Stimulated activated naive CD8-positive, alpha-beta T cell treated with anti-CD3 and anti-CD28 coated beads, Interleukin-15, Interleukin-2, amounts not matched to agents 100 U/mL and 50 U/mL, for 24 hours (primary cell): ENCODE measurements at places on chromosomes 6 and 20.

GRCh38 chr6:12751694-12752325 lies 35.2 kb downstream of the PHACTR1 start:
- peak; percentile 57 for DNase-seq

DNA sequence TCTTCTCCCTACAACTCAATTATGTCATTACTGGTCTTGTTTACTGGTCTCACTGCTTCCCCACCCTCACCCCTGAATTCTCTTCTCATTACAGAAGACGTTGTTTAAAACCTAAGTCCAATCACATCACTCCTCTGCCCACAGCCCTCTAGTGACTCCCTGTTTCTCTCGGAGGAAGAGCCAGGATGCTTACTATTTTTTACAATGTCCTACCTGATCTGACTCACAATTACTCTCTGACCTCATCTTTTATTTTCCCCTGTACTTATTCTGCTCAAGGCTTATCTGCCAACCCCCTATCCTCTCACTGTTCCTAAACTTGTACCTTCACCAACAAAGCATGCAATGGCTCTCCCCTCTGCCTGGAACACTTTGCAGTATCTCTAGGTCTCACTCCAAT lies 400.4 kb upstream of the PTCHD4 start:
- no peak for DNase-seq

DNA sequence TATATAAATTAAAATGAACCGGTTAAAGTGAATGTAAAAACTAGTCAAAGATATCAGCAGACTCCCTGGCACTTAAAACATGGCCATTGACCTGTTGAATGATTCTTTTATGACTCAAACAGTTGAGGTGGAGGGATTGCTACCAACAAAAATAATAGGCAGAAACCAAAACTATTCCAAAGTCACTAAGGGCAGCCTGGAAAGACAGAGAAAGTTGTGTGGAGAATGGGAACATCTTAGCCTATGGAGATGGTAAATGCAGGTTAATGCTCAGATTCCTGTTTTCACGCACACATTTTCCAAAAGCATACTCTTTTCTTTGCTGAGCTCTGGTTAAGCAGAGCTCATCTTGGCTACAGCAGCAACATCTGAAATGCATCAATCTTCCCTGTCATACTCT lies 553.5 kb downstream of the HACE1 start:
- DNase-seq, result no peak

DNA sequence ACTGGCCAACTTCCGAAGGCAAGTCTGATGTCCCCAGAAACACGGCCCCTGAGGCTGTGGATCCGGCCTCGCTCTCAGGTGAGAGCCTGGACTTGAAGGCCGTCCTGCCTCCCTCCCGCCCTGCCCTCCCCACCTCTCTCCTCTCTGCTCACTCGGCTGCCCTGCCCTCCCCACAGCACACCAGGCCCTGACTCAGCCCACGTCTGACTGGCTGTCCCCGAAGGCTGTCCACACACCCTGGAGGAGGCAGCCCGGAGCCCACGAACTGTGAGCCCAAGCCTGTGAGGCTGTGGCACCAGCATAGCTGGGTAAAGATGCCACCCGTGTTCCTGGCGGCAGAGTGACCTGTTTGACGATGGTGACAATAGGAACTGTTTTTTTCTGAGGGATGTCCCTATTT lies 16.3 kb downstream of the GATA5 start:
- no peak for DNase-seq

DNA sequence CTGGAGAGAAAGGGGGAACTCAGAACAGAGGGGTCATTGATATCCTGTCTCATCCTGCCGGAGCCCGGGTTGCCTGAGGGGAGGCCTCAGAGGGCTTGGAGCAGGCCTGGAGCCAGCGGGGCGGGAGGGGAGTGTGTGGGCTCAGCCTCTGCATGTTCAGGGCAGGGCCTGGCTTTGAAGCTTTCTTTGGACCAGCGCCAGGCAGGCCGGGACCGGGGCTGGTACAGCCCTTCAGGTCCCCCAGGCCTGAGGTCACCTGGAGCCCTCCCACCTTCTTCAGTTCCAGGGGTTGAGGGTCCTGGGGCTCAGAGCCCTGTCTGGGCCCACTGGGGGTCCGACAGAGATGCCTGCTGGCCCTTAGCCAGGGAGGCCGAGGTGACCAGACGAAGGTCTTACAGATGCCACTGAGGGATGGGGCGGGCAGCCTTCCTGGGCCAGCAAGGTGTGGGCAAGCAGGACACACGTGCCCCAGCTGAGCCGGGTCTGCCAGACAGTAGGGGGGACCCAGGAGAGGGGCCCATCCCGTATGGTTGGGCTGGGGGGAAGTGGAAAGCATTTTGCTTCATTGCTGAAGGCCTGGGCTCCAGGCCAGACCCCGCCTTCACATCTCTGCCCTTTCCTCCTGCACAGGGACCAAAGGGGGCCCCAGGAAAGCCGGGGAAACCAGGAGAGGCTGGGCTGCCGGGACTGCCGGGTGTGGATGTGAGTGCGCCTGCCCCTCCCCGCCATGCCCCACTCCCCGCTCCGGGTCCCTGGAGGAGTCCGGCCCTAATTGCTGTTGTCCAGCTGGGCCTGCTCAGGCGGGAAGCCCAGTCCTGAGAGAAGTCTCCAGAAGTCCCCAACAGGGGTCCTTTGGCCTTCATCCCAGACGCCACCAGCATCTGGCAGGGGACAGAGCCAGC lies 2.0 kb downstream of the COL9A3 start:
- DNase-seq, result no peak
